ENCODE measurements at places on chromosomes 12 and 14.

DNA sequence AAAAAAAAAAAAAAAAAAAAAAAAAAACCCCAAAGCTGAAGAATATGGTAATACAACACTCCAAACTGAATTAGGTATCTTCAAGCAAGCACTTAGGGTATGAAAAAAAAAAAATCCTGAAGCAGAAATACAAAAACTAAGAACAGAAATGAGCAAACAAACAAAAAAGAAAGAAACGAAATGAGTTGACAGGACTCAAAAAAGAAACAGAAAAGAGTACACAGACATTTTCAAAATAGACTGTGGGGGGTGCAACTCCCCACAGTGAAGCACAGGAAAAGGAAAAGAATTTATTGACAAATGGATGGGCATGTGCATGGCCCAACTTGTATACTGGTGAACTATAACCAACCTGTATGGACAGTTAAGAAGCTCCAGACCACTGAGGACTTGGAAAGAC is 24.6 kb downstream of the RPS6KA5 start:
- no peak for DNase-seq

DNA sequence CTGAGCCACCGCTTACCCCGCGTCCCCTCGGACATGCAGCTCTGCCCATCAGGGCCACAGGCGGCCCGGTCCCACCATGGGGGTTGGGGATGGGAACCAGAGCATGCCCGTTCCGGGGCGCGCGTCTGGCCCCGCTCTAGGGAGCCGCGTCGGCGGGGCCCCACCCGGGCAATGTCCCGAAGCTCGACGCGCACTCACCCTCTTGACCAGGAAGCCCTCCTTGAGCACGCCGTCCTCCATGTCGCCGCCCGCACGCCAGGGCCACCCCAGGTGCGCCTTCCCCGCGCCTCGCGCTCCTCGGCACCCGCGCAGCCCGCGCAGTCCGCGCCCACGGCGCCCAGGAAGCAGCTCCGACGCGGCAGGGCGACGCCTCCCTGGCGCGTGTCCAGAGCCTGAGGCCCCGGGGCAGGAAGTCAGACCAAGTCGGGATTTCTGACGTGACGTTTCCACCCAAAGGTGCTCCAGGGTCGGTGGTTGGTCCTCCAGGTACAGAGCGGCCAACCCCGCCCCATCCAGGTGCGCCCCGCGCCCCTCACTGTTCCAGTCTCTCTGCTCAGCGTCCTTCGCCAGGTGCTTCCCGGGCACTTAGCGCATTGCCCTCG is at the start of gene PLEK2:
Gene PLEK2 (minus strand): TSS at position 346 of the 602 bp plus-strand sequence. CDS start 106 bp downstream, at position 240.
- peak; percentile 30 for DNase-seq

GRCh38 chr12:116209503-116209902 is 68.0 kb downstream of the MED13L start:
- DNase-seq = no peak

GRCh38 chr14:57865403-57866198 is at the start of gene SLC35F4:
TSS of gene SLC35F4 (minus strand) at chr14:57866092.
- DNase-seq = no peak

GRCh38 chr12:96462571-96463280 is 26.7 kb upstream of the CFAP54 start:
- no peak for DNase-seq

- no peak for DNase-seq
Measured at GRCh38 chr12:40058721-40059190, 47.1 kb downstream of the SLC2A13 start.

GRCh38 chr12:123491481-123491880 is 33.5 kb downstream of the SNRNP35 start:
- DNase-seq = no peak

DNA sequence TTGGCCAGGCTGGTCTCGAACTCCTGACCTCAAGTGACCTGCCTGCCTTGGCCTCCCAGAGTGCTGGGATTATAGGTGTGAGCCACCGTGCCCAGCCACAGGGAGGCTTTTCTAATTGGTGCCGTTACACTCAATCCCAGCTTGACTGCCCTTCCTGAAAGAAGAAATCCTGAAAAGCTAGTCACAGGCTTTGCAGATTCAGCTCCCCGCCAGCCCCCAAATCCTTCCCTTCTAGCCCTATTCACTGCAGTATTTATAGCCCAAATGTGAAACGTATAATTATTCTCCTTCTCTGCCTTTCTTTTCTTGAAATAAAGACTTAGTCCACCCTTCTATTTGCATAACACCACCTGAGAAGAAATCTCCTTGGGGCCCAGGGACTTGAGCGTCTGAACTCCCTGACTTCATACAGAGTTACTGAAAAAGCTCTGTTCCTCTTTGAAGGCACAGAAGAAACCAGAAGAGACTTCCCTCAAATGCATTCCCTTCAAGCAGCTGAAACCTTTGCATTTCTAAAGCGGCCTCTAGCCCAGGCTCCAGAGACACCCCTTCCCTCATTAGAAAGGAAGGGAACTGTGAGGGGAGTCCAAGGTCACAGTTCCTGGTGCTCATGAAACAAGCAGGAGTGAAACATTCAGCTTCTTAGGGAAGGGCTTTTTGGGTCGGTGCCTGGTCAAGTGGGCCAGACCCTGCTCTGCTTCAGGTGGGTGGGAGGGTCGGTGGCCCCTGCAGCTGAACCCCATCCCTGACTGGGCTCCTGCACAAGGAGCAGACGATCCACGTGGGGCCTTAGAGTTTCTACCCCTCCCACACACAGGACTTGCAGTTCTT is 42.3 kb upstream of the BATF start:
- DNase-seq = no peak

GRCh38 chr12:78403136-78403535 is 461.4 kb upstream of the SYT1 start:
- DNase-seq = no peak

- DNase-seq = no peak
Measured at GRCh38 chr14:31083781-31084180, 57.6 kb upstream of the STRN3 start.

- no peak for DNase-seq
Measured at GRCh38 chr12:128025589-128026245, 241.3 kb upstream of the TMEM132C start.

GRCh38 chr12:71455028-71455737 is 15.6 kb downstream of the LGR5 start:
- DNase-seq = no peak

DNA sequence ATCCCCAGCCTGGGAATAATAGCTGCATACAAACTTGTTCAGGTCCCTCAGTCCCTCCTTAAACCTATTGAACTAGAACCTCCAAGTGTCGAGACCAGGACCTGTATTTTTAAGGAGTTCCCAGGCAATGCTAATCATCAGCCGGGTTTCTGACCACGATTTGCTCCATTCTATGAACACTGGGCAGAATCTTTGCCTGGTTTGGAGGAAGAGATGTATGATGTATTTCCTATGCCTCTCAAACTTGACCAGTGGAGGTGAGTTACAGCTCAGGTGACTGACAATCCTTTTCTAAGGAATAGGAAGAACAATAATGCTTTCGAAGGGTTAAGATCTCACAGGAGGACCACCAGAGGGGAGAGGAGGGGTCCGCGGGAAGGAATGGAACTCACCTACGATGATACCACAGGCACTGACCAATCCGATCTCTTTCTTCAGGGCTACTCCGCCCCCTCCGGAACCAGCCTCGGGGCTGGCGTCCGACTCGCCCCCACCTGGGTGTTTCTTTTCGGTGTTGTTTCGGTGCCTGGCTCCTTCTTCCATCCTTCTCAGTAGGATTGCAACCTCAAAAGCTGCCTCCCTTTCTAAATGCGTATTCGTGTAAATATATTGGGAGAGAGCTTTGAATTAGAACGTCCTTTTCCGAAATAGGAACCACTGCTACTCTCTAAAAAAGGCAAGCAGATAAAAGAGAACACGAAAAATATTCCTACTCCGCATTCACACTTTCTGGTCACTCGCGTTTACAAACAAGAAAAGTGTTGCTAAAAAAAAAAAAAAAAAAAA is 895 bp downstream of the SLC7A8 start:
- peak; percentile 17 for DNase-seq

GRCh38 chr14:39015360-39015961 is 87.6 kb downstream of the SEC23A start:
- no peak for DNase-seq

GRCh38 chr14:55416866-55417265 is 5.2 kb upstream of the ATG14 start:
- DNase-seq = no peak

- no peak for DNase-seq
Measured at GRCh38 chr12:113766879-113767878, 198.9 kb downstream of the RBM19 start.

GRCh38 chr12:120515496-120515895 is 13.5 kb downstream of the COQ5 start:
- DNase-seq = no peak

- no peak for DNase-seq
Measured at GRCh38 chr12:55736780-55737580, 5.9 kb upstream of the GDF11 start.

GRCh38 chr14:90592655-90593054 is 195.8 kb downstream of the CALM1 start:
- no peak for DNase-seq

DNA sequence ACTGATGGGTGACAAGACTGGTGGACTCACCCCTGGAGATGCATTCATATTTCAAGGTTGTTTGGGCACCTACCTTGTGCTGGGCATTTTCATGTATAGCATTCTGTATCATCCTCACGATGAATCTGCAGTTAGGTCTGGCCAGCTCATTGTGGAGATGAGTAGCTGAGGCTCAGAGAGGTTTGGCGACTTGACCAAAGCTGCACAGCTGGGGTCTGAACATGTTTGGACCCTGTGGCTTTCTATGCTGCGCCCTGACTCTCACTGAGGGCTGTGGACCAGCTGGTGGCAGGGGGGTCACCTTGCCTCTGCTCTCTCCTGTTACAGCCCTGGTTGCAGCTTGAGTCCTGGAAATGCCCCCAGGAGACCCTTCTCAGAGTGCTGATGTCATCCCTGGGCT is 24.9 kb upstream of the CCDC63 start:
- no peak for DNase-seq

GRCh38 chr12:124754949-124755800 is 108.5 kb downstream of the SCARB1 start:
- no peak for DNase-seq

GRCh38 chr12:56714431-56714929 is 10.6 kb downstream of the NACA start:
- no peak for DNase-seq

DNA sequence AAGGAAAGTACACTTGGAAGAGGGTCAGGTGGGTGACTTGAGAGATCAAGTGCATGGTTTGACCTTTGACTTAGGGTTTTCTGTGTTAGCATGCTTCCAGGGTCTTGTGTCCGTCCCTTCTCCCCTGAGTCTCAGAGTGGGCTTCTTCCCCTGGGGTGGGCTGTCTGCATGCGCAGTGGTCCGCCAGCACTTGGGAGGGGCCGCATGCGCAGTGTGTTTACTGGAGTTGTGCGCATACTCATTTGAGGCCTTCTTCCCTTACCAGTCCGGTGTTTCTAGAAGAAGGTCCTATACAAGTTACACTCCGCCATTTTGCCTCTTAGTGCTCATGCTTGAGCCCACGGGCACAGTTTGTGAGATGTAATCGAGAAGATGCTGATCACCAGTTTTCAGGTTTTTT is 58.5 kb downstream of the RIN3 start:
- DNase-seq = no peak

DNA sequence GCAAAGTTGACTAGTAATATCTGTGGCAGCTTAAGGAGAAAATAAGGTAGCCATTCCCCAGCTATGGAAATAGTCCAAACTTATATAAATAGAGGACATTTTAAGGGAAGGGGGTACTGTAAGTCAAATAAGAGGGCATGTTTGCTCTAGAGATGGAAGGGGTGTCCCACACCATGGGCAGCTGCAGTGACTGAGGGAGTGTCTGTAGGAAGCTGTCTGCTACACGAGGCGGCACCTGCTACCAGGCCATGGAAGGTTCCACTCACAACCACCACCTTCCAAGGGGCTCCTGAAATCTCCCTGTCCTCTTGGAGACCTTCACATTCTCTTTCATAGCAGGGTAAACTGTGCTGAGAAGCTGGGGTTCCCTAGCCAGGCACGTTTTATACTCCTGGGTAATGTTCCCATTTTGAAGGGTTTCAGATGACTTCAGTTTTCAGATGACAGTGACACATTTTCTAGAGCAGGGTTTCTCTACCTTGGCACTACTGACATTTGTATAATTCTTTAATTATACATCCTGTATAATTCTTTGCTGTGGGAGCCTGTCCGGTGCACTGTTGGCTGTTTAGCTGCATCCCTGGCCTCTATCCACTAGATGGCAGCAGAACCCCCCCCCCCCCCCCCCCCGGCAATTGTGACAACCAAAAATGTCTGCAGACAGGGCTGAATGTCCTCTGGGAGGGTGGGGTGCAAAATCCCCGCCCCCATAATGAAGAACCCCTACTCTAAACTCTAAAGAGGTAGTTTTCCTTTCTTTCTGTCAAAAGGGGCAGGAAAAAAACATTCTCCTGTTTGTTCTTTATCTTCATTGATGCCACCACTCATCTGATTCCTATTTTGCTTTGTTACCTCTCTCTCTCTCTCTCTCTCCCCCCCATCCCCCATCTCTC is 11.6 kb upstream of the SMCO2 start:
- peak; percentile 4 for DNase-seq

- no peak for DNase-seq
Measured at GRCh38 chr14:60515511-60516289, 6.8 kb downstream of the SIX6 start.

DNA sequence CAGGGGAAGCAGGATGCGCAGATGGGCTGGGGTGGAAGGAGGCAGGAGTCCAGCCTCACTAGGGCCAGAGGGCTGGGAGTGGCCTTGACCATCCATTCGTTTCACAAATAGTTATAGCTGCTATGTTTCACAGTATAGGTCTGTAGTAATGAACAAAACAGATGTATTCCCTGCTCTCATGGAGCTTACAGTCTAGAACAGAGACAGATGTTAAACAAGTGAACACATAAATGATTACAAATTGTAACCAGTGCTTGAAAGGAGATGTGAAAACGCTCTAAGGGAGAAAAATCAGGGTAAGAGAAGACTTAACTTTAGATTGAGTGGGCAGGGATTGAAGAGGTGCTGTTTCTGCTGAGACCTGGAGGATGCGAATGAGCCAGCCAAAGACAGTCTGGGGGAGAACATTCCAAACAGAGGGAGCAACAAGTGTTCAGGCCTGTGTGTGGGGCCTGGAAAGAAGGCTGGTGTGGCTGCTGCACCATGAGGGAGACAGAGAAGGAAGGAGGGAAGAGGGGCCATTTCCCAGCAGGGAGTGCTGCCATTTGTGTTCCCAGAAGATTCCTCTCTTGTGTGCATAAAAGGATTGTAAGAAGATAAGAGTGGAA is 14.6 kb downstream of the CFAP251 start:
- DNase-seq = no peak

DNA sequence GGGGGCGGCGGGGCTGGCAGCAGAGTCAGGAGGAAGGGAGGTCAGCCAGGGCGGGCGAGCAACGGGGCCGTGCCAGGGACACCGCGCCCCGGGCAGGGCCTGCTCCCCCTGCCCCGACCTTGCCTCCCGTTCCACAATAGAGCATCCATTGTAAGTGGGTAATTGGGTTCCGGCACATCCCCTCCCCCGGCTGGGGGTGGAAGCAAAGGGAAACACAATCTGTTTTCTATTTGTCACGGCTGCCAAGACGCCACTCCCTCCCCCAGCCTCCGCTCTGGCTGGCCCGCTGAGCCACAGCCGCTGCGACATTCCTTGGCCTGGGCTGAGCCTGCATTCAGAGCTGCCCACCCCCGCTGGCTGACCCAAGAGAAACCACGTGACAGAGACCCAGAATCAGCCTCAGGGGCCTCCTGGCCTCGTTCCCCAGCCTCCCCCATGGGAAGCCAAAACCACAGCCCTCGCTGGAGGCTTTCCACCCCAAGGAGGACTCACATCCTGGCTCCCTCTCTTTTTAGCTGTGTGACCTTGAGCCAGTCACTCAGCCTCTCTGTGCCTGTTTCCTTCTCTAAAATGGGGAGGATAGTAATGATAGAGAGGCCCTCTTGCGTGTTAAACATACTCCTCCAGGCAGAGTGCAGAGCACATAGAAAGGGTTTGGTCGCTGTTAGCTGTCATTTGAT is 117.6 kb downstream of the SCARB1 start:
- no peak for DNase-seq

GRCh38 chr14:105019861-105020814 is 745 bp downstream of the CDCA4 start:
- DNase-seq = peak; percentile 49
